Diencephalon (tissue), 1 donor: ENCODE measurements at places on chromosomes 4 and X. TPM values are rescaled to one million over a fixed set of nuclear protein-coding genes. Genes with fewer than 3 reads are reported as not detected.

ART3 gene
- 5.1 TPM for total RNA-seq

SH3BGRL gene
- 92.5 TPM for total RNA-seq

FMR1NB gene
- not detected for total RNA-seq

TLR1 gene
- 8.3 TPM for total RNA-seq

UGT2B11 gene
- not detected for total RNA-seq

UNC5C gene
- 18.9 TPM for total RNA-seq

WDFY3 gene
- total RNA-seq = 162 TPM

SYN1 gene
- 36.7 TPM for total RNA-seq

GC gene
- total RNA-seq = not detected

SUPT20HL1 gene
- total RNA-seq = not detected

SYTL5 gene
- total RNA-seq = 10.1 TPM

EXOC1L gene
- not detected for total RNA-seq

NDUFB11 gene
- 64.1 TPM for total RNA-seq

CORIN gene
- 2.5 TPM for total RNA-seq

INTU gene
- total RNA-seq = 34.1 TPM

SPATA4 gene
- 2.3 TPM for total RNA-seq

CLGN gene
- total RNA-seq = 10.8 TPM

CLDN34 gene
- not detected for total RNA-seq

PLAC8 gene
- total RNA-seq = 2.1 TPM

SPANXD gene
- total RNA-seq = not detected

PLXNB3 gene
- total RNA-seq = 4.6 TPM

REPS2 gene
- total RNA-seq = 26.3 TPM

SPARCL1 gene
- total RNA-seq = 127 TPM

KIT gene
- total RNA-seq = 42.0 TPM

LONRF3 gene
- total RNA-seq = 3.7 TPM

KCTD8 gene
- 9.5 TPM for total RNA-seq

POLA1 gene
- 34.6 TPM for total RNA-seq

CXorf49 gene
- not detected for total RNA-seq

GLRA3 gene
- total RNA-seq = 26.3 TPM

GLA gene
- total RNA-seq = 12.2 TPM

CCSER1 gene
- total RNA-seq = 155 TPM

ZNF141 gene
- 53.3 TPM for total RNA-seq

C4orf51 gene
- not detected for total RNA-seq

MAGEB6 gene
- total RNA-seq = not detected

PTTG2 gene
- not detected for total RNA-seq

ATP7A gene
- total RNA-seq = 14.5 TPM

DGKK gene
- total RNA-seq = 6.2 TPM

MAGEA2 gene
- total RNA-seq = not detected

CDS1 gene
- total RNA-seq = 22.6 TPM

AWAT2 gene
- not detected for total RNA-seq

CHRNA9 gene
- not detected for total RNA-seq

POF1B gene
- 0.23 TPM for total RNA-seq

CXCL1 gene
- 1.2 TPM for total RNA-seq

PTCHD1 gene
- total RNA-seq = 11.5 TPM

JCHAIN gene
- not detected for total RNA-seq

CCDC110 gene
- 5.5 TPM for total RNA-seq

MAD2L1 gene
- total RNA-seq = 9.7 TPM

GDPD2 gene
- 14.3 TPM for total RNA-seq

FOXO4 gene
- 4.8 TPM for total RNA-seq

CHRDL1 gene
- total RNA-seq = 5.5 TPM

HERC3 gene
- total RNA-seq = 39.2 TPM

PASD1 gene
- not detected for total RNA-seq

BMP3 gene
- 7.6 TPM for total RNA-seq

MEPE gene
- total RNA-seq = 0.23 TPM

TLR8 gene
- 1.2 TPM for total RNA-seq

XK gene
- total RNA-seq = 11.3 TPM

BEX4 gene
- 126 TPM for total RNA-seq

MMRN1 gene
- total RNA-seq = 6.2 TPM
